ENCODE measurements at places on chromosomes 3 and 15.

GRCh38 chr3:43503067-43503728 lies 118.6 kb downstream of the ANO10 start:
- H3K4me1 ChIP-seq, result peaks cover 31% of the 10 kb centered on the region
- no peak for DNase-seq
- no peaks in the 10 kb centered on the region for H3K36me3 ChIP-seq
- no peak overlapping the region for H3K4me3 ChIP-seq

DNA sequence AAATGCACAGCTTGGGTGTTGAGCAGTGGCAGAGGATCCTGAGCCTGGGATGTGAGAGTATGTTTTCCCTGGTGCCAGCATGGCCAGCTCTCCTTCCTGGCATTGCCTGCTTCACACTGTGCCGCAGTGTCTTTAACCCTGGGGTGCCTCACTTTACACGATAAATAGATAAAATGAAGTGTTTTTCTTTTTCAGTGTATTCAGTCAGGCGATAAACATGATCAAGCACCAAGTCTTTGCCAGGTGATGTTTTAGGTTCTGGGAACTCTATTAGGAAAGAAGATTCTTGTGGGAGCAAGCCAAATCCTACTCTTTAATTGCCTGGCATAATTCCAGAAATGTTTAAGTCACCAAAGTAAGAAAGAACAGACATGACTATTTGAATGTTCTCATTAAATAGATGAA lies 14.0 kb downstream of the ABHD6 start:
- no peaks in the 10 kb centered on the region for H3K27me3 ChIP-seq
- H3K27ac ChIP-seq, result no peak overlapping the region
- H3K4me3 ChIP-seq, result no peak overlapping the region

DNA sequence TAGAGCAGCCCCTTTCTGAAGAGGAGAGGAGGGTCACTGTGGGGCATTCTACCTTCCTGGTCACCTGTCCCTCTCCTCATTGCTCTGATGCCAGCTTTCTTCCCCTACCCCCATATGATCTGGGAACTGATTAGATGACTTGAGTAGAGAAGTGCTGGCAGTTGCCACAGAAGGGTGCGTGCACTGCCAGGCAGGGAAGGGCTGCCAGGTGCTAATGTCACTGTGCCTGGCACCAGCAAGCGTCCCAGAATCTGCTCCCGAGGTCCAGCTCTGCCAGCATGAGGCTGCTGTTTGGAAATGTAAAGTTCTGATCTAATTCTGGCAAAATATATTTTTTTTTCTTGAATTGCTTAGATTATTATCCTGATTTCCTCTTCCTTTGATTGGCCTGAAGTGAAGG lies 52.8 kb downstream of the PPM1L start:
- no peaks in the 10 kb centered on the region for H3K36me3 ChIP-seq
- H3K27ac ChIP-seq, result no peak overlapping the region
- no peak for DNase-seq
- H3K4me3 ChIP-seq, result no peak overlapping the region

GRCh38 chr3:131786386-131786785 lies 248.4 kb downstream of the CPNE4 start:
- DNase-seq, result no peak
- H3K36me3 ChIP-seq, result no peaks in the 10 kb centered on the region
- H3K4me3 ChIP-seq, result no peak overlapping the region
- no peaks in the 10 kb centered on the region for H3K4me1 ChIP-seq

DNA sequence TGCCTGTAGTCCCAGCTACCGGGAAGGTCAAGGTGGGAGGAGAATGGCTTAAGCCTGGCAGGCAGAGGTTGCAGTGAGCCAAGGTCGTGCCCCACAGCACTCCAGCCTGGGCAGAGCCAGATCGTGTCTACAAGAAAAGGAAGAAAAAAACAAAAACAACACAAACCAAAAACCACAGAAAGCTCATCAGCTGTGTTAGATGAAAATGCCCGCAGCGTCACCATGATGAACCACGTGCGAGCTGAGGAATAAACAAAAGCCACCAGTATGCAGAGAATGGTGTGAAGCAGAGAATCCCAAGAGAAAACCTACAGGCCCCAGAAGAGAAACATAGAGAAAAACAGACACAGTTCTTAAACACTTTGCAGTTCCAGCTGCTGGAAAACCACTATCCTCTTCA lies 19.7 kb upstream of the TM4SF19 start:
- H3K36me3 ChIP-seq, result peaks cover 4% of the 10 kb centered on the region
- no peak overlapping the region for H3K4me3 ChIP-seq
- H3K4me1 ChIP-seq, result peaks cover 19% of the 10 kb centered on the region
- peak; percentile 37 for DNase-seq
- H3K27me3 ChIP-seq, result no peaks in the 10 kb centered on the region
- H3K27ac ChIP-seq, result no peak overlapping the region

GRCh38 chr3:55717481-55717880 lies 230.4 kb upstream of the WNT5A start:
- H3K27ac ChIP-seq, result no peak overlapping the region
- no peak overlapping the region for H3K4me3 ChIP-seq
- no peaks in the 10 kb centered on the region for H3K36me3 ChIP-seq
- no peak for DNase-seq
- H3K27me3 ChIP-seq, result no peaks in the 10 kb centered on the region
- H3K4me1 ChIP-seq, result no peaks in the 10 kb centered on the region

GRCh38 chr3:126939338-126939718 lies 43.6 kb upstream of the PLXNA1 start:
- no peaks in the 10 kb centered on the region for H3K4me1 ChIP-seq
- no peaks in the 10 kb centered on the region for H3K36me3 ChIP-seq
- no peak overlapping the region for H3K27ac ChIP-seq
- no peak for DNase-seq

- no peak overlapping the region for H3K27ac ChIP-seq
- no peak overlapping the region for H3K4me3 ChIP-seq
- DNase-seq, result no peak
These were observed 6.4 kb downstream of the IQCF1 start for GRCh38 chr3:51896607-51897305.

DNA sequence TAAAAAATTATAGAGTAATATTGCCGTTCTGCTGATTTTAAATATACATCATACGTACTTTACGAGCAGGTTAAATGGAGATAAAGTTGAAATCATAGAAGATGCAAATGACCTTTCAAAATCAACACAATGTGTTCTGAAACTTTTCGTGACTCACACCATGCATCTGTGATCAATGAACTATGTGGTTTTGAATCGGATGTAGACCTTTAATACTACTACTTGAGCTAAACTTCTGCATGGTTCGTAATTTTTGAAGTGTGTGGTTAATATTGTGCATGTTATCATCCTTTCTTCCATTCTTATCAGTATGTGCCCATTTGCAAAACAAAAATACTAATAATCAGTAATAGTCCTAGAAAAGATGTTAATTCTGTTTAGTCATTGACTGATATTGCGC lies 58.9 kb downstream of the GASK1A start:
- H3K36me3 ChIP-seq, result no peaks in the 10 kb centered on the region
- no peak for DNase-seq
- peaks cover 3% of the 10 kb centered on the region for H3K27me3 ChIP-seq
- no peak overlapping the region for H3K4me3 ChIP-seq

- DNase-seq, result no peak
- H3K27me3 ChIP-seq, result no peaks in the 10 kb centered on the region
- H3K4me3 ChIP-seq, result no peak overlapping the region
These were observed 9.3 kb downstream of the BCHE start for GRCh38 chr3:165827883-165828282.

- DNase-seq, result no peak
- H3K4me3 ChIP-seq, result no peak overlapping the region
- no peak overlapping the region for H3K27ac ChIP-seq
- peaks cover 3% of the 10 kb centered on the region for H3K36me3 ChIP-seq
- no peaks in the 10 kb centered on the region for H3K27me3 ChIP-seq
- H3K4me1 ChIP-seq, result no peaks in the 10 kb centered on the region
These were observed 55.3 kb downstream of the BBX start for GRCh38 chr3:107578091-107578490.

DNA sequence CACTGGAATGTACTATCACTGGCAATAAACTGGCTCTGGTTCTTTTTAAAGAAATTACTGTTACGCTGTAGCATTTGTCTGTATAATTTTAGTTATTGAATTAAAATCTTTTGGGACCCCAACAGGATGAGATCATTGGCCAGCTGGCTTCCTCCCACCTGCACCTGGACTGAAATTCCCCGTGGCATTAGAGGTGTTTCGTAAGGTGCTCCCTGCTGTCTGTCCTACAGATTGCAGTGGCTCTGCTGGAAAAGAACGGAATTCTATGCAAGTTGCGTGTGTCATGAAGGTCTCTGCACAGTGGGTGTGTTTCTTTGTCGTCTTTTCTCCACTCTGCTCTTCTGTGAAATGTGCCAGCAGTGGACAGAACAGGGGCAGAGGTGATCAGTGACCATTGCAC lies 383.4 kb downstream of the PTPRG start:
- DNase-seq, result no peak
- no peak overlapping the region for H3K27ac ChIP-seq
- no peaks in the 10 kb centered on the region for H3K27me3 ChIP-seq

DNA sequence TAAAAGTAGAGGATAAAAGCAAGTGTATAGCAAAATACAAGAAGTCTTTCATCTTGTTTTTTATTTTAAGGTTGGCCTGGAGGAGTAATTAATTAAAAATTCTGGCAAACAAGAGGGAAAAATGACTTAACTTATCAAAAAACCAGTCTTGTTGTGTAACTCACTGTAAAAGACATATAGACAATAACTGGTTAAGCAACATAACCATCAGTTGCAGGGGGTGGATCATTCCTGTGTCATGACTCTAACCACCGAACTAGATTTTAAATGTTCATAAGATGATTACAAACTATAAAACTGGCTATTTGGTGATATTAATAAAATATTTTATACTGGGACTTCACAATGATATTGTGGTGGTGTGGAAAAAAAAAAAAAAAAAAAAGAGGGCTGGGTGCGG lies 130.6 kb downstream of the STAG1 start:
- peaks cover under 1% of the 10 kb centered on the region for H3K4me1 ChIP-seq
- no peak overlapping the region for H3K27ac ChIP-seq
- H3K36me3 ChIP-seq, result peaks cover 3% of the 10 kb centered on the region

GRCh38 chr3:168029705-168030104 lies 66.0 kb downstream of the GOLIM4 start:
- no peaks in the 10 kb centered on the region for H3K36me3 ChIP-seq
- no peak overlapping the region for H3K27ac ChIP-seq
- no peak overlapping the region for H3K4me3 ChIP-seq
- H3K4me1 ChIP-seq, result no peaks in the 10 kb centered on the region
- no peak for DNase-seq

DNA sequence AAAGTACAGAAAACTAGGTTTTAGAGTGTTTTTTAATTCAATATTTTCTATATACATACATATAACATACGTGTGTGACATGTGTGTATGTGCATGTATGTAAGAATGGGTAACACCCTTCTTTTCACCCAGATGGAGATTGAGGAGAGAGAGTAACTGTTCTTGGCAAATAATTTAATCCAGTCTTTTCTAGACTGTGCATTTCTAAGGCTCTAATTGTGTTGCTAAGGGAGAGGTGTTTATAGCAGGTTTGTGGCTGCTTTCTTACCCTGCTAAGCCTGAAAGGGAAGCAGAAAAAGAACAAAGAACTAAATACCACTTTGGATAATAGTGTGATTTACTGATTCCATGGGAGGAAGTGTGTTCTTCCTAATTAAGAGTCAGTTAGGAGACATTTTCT lies 46.0 kb upstream of the ALDH1L1 start:
- no peaks in the 10 kb centered on the region for H3K36me3 ChIP-seq
- H3K4me3 ChIP-seq, result no peak overlapping the region
- H3K4me1 ChIP-seq, result no peaks in the 10 kb centered on the region
- DNase-seq, result no peak
- H3K27me3 ChIP-seq, result no peaks in the 10 kb centered on the region
- H3K27ac ChIP-seq, result no peak overlapping the region

DNA sequence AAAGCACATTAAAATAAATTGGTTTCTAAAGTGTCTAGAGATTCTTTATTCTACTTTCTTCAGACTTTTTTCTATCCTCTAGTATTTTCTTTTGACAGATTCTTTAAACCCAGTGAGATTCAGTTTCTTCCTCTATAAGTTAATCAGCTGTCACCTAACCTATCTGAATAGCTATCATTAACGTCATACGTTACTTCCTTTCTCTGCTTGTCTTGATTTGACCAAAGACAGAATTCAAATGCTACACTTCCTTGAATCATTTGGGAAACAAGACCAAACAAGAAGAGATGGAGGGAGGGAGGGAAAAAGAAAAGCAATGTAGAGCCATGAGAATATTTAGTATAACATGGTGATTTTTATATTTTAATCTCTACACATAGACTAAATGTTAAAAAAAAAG lies 235.2 kb downstream of the NAALADL2 start:
- no peaks in the 10 kb centered on the region for H3K36me3 ChIP-seq
- H3K4me1 ChIP-seq, result no peaks in the 10 kb centered on the region
- no peak for DNase-seq

DNA sequence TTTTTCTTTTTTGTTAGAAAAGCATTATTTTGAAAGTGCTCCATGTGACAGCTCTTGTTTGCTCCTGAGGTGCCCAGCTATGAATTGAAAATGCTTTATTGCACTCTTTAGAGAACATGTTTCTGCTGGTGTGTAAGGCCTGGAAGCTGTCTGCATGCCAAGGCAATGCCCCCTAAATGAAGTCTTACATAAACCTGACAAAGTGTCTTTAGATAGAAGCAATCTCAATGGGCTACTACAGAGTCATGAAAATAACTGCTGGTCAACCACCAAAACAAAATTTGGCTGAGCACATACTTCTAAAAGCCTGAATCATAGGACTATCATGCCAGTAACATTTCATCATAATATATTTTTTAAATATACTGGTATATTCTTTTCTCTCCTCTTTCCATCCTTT lies 178.7 kb downstream of the THRB start:
- H3K27me3 ChIP-seq, result no peaks in the 10 kb centered on the region
- no peak for DNase-seq
- no peak overlapping the region for H3K27ac ChIP-seq
- no peaks in the 10 kb centered on the region for H3K4me1 ChIP-seq
- no peak overlapping the region for H3K4me3 ChIP-seq
- H3K36me3 ChIP-seq, result no peaks in the 10 kb centered on the region

GRCh38 chr15:74845581-74845980 lies 2.6 kb upstream of the ULK3 start:
- H3K36me3 ChIP-seq, result peaks cover 37% of the 10 kb centered on the region
- H3K27ac ChIP-seq, result peak overlapping the region; percentile 71
- DNase-seq, result peak; percentile 13
- peak overlapping the region; percentile 8 for H3K4me3 ChIP-seq
- no peaks in the 10 kb centered on the region for H3K27me3 ChIP-seq

DNA sequence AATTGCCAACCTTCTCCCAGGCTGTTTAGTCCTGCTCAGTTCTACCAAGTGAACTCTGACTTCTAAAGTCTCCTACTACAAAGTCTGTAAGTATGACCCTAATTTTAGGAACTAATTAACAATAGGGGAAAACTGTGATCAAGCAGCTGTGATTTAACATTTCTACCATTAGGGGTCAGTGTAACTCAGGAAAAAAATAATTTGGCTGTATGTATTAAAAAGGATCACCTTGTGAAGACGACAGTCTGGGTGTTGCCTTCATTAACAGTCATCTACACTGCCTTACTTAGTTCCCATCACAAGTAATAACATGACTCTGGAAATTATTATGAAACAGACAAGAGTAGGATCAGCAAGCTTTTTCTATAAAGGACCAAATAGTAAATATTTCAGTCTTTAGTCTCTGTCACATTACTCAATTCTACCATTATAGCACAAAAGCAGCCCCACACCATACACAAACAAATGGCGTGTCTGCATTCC lies 4.2 kb upstream of the NPHP3 start:
- H3K4me1 ChIP-seq, result peaks cover 10% of the 10 kb centered on the region
- H3K27me3 ChIP-seq, result no peaks in the 10 kb centered on the region
- no peaks in the 10 kb centered on the region for H3K36me3 ChIP-seq
- H3K4me3 ChIP-seq, result no peak overlapping the region
- no peak overlapping the region for H3K27ac ChIP-seq

Data from T-cell (primary cell).